Uterus (tissue), 4 donors: ENCODE measurements at places on chromosomes 6 and 20. TPM values are rescaled to one million over a fixed set of nuclear protein-coding genes. Genes with fewer than 3 reads are reported as not detected.

Gene DTD1
- total RNA-seq = 35.6 TPM

Gene ADGRF1
- total RNA-seq = 0.35 TPM

Gene MLIP
- not detected for total RNA-seq

Gene ADGB
- 7.7 TPM for total RNA-seq

Gene LTB
- not detected for total RNA-seq

Gene VGLL2
- not detected for total RNA-seq
